CD4-positive, alpha-beta T cell (primary cell): ENCODE measurements at places on chromosomes 1 and 21.

DNA sequence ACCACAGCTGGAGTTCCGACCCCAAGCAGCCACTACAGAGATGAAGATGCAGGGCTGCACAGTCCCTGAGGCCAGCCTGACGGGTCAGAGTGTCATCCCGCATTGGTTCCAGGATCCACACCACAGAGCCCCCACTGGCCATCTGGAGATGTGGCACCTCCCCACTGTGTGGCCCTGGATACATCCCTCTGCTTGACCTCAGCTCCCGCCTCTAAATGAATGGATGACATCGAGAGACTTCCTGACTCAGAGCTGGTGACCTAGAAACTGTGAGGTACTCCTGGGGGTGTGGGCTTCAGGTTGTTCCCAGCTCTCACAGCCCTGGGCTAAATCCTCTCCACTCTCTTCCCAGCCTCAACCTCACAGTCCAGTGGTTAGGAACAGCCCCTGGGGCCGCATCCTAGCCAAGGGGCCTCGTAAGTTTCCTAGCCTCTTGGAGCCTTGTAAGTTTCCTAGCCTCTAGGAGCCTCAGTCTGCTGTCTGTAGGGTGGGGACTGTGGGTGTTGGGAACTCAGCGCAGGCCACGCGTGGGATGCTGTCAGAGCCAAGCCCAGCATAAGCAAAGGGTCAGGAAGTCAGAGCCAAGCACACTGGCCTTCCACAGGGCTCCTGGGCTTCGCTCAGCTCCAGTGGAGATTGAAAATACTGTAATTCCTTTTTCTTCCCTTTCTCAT, 87.5 kb upstream of the RUNX3 start:
- no peak for DNase-seq

DNA sequence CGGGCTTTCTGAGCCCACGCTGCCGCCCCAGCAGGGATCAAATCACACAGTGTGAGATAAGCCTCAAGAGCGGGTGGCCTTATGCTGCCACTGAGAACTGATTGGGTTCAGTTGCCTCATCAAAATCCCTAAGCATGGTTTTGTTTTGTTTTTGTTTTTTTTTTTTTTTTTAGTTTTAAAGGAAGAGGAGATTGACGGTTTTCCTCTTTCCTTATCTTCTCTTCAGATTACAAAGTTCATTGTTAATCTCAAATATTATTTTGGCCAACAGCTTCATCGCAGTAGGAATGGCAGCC, 651 bp downstream of the COA6 start:
- DNase-seq = no peak

DNA sequence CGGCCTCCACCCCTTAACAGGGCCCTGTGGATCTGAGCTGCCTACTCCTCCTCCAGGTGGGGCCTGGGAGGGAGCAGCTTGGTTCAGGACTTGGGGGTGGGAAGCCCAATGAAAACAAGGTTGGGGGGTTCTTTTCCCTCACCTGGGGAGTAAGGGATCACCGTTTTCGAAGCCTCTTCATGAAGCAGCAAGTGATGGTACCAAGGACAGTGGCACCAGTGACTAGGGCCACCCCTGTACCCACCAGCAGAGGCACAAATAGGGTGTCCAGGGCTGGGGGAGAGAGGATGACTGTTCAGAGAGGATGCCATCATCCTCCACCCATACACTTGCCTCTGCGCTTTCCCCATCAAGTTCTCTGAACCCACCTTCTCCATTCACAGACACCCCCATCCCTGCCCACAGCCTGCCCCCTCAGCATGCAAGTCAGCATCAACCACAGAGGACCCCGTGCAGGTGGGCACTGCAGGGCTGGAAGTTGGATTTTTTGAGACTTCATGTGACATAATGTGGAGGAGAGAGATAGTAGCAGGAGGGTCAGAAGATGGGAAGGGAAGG, 6.7 kb downstream of the IGSF8 start:
- DNase-seq = no peak

DNA sequence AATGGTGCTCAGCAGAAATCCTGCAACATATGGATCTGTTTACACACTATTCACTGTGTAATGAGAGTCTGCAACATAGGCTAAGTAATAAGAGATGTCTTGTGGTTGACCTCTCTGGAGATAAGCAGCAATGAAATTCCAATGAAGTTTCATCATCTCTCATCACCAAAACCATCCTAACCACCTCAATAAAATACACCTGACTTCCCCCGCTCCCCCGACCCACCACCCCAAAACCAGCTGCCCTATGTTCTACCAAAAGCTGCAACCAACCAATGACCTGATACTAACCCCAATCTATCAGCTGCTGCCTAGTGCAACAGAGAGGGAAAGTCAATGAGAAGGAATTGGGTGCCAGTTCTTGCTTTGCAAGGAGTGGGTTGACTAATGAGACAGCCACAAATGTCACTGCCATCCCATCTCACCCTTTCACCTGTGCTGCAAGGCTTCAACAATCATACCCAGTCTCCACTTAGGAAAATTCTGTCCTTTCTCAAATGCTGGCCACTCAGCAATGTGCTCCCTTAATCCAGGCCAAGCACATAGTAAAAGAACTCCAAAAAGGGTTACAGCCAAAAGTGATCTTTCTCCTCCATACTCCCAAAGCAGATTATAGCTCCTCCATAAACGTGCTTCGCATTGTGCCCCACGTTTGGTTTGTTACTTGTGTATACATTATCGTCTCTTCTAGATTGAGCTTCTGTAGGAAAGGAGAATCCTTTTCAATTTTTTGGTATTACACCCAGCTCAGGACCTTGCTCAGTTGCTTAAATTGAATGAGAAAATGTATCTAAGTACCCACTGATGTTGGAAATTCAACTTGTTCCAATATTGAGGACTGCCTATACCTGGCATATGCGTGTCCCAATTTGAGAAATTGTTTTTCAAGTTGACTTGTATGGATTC, 29.0 kb downstream of the MRPL39 start:
- no peak for DNase-seq

GRCh38 chr1:212752934-212753497, 38.6 kb downstream of the NSL1 start:
- no peak for DNase-seq

GRCh38 chr1:23638786-23639241, 52.8 kb upstream of the RPL11 start:
- no peak for DNase-seq

GRCh38 chr1:92029241-92029922, 403 bp upstream of the EPHX4 start:
- no peak for DNase-seq

DNA sequence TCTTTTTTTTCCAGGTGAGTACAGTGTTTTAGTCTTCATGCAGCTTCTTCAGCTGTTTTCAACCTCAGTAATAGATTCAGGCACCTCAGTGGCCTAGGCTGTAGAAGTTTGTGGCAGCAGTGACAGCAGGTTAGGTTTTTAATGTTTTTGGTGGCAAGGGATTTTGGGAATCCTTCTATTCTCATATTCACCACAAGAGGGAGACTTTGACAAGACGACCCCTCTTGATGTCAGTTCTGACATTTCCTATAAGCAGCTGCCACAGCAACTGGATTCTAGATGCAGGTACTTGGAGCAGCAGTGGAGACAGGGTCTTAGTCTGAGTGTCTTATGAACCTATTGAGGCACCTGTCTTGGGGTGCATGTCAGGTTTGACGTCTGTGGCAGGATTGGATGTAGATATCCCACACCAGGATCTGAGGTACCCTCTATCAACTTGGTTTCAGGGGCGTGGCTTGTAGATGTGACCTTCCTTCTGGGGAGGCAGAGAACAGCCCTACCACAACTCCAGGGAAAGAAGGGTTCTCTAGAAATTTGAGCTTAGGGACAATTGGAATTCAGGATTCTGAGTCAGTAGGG, 1104.2 kb upstream of the TMPRSS15 start:
- DNase-seq = no peak

GRCh38 chr21:23496729-23497128, 2110.6 kb downstream of the MRPL39 start:
- DNase-seq = no peak

GRCh38 chr1:22712502-22713271, 2.0 kb downstream of the EPHB2 start:
- DNase-seq = no peak

DNA sequence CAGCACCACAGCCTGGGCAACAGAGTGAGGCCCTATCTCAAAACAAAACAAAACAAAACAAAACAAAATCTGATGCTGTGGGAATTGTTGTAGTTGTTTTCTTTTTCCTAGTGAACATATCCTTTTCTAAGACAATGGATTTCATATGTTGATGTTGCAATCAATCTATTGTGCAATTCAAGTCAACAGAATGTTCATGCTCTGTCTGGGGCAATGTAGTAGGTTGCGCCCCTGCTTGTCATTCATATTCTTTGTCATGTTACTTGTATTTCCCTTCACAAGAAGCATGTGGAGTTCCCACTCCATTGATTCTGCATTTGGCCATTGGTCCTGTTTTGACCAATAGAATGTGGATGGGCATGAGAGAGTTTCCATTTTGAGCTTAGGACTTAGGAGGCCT, 223.9 kb downstream of the DUSP10 start:
- DNase-seq = no peak

GRCh38 chr1:234662148-234662547, 52.2 kb upstream of the IRF2BP2 start:
- DNase-seq = no peak

- DNase-seq = no peak
Measured at GRCh38 chr1:211345719-211346118, 19.1 kb downstream of the TRAF5 start.

GRCh38 chr1:76496871-76497270, 370.4 kb upstream of the ST6GALNAC5 start:
- DNase-seq = no peak

DNA sequence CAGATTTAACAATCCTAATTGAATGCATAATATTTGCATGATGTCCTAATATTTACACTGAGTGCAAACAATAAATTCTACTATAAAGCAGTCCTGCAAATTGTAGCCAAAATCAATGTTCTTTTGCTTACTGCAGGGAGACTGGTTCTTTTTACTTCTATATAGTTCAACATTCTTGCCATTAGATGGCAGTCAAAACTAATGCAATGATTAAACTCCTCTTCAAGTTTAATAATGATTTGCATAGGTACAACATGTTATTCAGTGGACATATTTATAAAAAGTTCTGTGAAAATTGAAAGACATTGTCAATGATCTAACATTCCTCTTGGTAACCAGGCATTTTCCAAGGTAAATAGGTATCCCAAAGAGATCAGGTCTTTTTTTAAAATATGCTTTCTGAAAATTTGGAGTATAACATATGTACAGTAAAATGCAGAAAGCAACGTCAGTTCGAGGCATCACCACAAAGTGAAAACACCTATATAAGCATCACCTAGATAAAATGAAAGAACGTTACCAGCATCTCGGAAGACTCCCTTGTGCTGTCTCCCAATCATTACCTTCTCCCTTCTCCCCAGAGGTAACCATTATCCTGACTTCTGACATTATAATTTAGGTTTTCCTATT, 9.8 kb upstream of the FNBP1L start:
- no peak for DNase-seq

- DNase-seq = no peak
Measured at GRCh38 chr1:70051926-70052325, 153.5 kb downstream of the LRRC40 start.

DNA sequence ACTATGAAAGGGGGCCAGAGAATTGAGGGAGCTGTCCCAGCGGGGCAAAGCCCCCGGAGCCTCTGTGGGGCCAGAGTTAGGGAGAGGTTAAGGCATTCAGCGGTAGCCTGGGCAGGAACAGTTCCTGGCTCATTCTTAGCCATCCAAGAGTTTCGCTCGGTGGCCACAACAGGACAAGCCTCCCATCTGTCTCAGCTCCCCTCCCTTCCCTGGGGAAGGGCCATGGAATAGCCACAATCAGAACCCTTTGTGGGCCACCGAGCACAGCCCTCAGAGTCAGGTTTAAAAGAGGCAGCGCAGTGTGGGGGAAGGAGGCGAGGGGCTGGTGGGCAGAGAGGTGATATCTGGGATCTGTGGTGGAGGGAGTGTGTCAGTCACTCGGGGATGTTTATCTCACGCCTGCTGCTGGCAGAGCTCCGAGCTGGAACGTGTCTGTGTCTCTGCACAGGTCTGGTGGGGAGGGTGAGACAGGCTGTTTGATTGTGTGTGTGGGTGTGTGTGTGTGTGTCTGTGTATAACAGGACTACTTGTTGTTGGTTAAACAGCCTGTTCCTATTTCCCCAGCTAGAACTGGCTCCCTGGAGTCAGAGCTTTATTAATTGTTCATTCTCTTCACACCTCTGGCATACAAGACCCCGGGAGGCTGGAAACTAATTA, 49.6 kb upstream of the GOLT1A start:
- no peak for DNase-seq

GRCh38 chr21:39220150-39220549, 36.9 kb upstream of the PSMG1 start:
- no peak for DNase-seq

DNA sequence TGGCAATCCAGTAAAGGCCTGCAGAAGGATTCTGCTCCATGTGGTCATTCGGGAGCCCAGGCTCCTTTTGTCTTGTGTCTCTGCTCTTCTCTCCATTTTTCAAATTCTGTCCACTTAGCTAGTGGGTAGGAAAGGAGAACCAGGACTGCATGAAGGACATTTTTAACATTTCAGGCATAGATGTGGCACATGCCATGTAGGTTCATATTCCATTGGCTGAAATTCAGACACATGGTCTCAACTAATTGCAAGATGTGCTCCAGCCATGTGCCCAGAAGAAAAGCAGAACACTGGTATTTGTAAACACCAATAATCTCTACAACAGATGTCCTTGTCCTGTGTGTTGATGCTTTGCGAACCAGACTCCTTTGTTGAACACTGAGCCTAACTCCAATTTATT, 85.2 kb upstream of the WLS start:
- no peak for DNase-seq

DNA sequence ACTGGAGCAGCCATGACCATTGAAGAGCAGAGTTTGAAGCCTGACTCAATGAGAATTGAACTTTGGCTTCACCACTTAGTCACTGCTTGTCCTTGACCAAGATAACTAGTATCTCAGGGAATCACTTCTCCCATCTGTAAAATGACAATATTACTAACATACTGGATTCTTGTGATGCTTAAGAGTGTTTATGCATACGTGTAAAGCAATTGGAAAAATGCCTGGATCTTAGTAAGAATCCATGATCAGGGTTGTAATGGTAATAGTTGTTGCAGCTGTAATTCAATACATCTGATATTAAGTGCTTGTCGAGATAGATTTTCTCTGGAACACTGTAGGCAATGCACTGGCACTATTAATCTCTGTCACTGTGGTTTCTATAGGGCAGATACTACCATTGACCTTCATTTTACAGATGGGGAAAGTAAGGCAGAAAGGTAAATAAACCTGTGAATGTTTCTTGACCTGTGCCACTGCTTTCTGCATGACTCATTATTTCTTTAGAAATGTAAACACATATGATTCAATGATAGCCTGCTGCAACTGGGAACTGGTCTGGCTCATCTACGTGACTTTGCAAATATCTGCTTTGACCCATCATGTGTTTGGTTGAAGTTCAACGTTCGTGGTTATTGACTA, 662.5 kb downstream of the PLA2G4A start:
- DNase-seq = no peak

- no peak for DNase-seq
Measured at GRCh38 chr1:225413708-225414375, 14.0 kb downstream of the LBR start.

DNA sequence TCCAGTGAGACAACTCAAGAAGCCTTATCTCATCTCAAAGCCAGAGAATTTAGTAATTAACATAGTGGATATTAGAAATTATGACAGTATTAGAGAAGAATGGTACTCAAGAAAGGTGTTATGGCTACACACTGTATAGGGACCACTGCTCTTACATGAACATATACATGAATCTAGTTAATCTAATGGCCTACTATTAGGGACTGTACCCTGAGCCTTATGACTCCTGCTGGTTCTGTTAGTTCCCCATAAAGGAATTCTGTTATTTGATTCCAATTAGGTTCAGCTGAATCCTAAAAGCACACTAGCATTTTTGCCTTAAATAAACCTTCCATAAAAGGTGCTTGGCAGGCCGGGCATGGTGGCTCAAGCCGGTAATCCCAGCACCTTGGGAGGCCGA, 39.7 kb downstream of the EGLN1 start:
- no peak for DNase-seq
